ENCODE measurements at places on chromosomes 11 and 22.

- no peak for DNase-seq
Observed at GRCh38 chr11:131907371-131907770, 537.0 kb downstream of the NTM start.

DNA sequence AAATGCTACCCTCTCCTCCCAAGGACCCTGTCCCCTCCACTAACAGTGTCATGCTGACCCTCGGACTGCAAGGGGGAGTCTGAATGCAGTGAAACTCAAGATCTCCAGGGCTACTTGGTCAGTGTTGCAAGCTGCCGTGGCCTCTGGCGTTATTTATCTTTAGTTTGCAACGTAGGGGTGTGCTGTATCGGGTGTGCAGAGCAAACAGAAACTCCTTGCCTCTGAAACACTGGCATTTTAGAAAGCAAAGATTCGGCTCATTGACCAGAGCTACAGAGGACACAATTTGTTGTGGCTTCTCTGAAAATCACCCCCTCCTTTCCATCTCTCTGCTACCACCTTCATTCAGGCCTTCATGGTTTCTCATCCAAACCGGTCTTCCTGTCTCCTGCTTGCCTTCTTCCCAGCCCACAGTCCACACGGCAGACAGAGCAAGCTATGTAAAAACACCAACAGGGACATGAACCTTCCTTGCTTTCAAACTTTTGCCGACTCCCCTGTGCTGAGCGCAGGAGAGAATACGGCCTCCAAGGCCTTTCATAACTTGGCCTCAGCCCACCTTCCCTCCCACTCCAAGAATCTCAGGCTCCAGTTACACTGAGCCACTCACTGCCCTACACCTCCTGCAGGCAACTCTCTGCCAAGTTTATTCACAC lies 14.9 kb downstream of the FZD4 start:
- DNase-seq, result no peak

DNA sequence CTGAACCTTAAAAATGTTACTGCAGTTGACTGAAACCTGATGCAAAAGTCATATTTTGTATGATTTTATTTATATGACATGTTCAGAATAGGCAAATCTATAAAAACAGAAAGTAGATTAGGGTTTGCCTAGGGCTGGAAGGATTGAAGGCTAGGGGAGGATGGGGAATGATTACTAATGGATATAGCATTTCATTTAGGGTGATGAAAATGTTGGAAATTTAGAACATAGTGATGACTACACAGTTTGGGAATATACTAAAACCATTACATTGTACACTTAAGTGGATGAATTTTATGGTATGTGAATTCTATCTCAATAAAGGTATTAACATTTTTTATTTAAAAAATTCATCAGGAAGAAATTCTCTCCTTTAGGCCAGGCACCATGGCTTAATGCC lies 22.9 kb upstream of the PAFAH1B2 start:
- DNase-seq, result no peak

- no peak for DNase-seq
Observed at GRCh38 chr11:134069426-134070341, 812 bp downstream of the JAM3 start.

DNA sequence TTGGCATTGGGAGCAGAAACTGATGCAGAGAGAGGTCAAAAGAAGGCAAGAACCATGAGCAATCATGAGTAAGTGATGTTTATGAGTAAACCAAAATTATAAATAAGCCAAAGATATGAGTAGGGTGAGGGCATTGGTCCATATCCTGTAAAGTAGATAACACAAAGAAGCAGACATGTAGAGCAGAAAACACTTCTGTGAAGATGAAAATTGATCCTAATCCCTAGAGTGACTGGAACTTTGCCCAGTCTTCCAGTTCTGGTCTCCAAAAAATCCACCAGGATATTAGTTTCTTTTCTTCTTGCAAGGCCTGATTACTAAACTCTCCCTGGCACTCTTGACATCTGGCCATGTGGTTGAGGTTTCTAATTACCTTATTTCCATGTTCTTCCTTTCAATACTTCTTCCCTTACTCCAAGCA lies 13.7 kb upstream of the DRD2 start:
- DNase-seq, result no peak

DNA sequence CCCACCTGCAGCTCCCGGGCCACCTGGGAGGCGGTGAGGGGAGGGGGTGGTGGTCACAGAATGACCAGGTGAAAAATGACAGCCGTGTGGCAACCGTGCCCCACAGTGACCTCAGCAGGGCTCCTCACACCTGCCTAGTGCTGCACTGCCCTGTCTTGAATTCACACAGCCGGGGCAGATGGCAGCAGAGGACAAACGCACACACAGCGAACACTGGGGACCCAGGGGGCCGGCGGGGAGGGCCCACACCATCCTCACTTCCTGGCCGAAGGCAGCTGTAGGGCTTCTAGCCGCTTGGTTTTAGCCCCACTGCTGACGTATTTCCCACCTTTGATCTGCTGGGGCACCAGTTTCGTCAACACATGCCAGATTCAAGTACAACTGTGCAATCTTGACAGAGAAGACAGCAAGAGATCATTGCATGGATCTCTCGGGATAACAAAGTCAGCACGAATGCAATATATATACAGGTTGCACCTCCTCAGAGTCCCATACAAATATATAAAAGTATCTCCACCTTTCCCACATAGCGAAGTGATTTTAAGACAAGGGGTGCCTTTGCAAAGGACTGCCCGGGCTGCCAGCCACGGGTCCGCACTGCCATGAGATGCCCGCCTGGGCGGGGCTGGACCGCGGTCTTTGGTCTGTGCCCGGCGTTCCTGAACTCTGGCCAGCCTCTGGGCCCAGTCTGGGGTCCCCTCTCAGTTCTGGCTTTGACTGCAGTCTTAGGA lies 26.9 kb downstream of the TRMU start:
- no peak for DNase-seq

DNA sequence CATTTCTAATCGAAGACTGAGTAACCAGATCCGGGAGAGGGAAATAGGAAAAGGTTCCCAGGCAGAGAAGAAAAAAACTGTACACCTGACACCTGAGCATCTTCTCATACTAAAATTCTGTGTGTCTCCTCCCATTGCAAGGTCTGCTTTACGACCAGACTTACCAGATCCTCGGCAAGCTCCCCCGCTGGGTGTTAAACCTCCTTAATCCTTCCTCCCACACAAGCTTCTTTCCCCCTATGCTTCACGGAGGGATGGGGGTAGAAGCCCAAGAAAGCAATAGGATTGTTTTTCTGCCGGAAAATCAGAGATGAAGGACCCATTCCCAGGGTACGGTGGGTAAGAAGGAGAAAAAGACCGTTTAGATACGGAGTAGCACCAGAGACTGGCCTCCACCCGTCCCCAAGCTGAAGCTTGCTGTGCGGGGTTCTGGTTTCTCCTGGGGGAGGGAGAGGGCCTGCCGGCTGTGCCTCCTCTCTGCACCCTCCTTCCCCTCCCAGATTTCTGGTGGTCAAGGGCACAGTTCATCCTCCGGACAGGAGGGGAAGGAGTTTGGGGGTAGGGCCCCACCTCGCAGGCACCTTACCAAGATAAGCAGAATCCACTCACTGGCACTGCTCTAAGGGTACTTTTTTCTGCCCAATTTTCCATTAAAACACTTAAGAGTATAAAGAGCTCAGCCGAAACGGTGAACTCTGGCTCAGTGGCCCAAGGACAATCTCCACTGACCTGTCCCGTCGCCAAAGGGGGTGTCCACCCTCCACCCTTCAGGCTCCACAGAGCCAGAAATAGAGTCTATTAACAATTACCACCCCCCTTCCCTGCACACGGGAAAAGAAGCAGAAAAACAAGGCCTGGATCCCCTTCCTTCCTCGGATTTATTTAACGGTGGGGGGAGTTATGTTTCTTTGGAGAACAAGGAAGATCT lies 1.2 kb downstream of the TOB2 start:
- no peak for DNase-seq

- DNase-seq, result no peak
Observed at GRCh38 chr11:78350646-78351165, 66.9 kb downstream of the GAB2 start.

DNA sequence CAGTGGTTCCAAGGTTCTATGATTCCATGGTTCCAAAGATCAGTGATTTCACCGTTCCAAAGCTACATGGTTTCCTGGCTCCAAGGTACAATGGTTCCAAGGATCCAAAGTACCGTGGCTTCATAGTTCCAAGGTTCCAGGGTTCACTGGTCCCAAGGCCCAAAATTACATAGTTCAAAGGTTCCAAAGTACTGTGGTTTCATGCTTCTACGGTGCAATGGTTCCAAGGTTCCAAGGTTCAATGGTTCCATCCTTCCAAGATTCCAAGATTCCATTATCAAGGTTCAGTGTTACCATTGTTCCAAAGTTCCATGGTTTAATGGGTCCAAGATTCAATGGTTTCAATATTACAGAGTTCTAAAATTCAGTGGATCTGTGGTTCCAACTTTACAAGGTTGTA lies 43.0 kb upstream of the SEPTIN5 start:
- no peak for DNase-seq

DNA sequence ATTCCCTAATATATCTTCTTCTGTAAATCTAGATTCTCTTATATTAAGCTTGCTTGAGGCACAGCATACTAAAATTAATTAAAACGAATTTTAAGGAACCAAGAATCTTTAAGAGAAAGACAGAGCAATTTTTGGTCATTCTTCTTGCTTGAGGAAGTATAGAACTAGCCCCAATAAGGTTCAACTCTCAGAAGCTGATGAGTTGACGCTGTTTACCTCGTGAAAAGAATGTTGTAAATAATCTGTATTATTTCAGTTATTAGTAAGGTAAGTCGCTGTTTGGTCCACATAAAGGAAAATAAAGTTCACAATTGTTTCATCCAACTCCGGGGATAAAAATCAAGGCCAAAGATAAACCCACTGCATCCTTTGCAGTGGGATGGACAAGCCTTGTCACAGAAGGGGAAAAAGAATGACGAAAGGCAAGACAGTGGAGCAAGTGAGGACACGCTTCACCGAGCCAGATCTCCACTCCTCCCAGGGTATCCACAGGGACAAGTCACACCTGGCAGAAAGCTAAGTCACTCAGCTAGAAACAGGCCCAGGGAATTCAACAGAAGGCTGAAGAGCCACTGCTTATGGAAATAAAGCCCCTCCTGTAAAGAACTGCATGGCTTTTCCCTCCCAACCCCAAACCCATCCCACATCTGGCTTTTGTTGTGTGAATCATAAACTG lies 752 bp downstream of the POU2AF1 start:
- no peak for DNase-seq

GRCh38 chr22:46262449-46263215 lies 511 bp downstream of the PKDREJ start:
- DNase-seq, result no peak

GRCh38 chr11:104043142-104043541 lies 6.7 kb downstream of the DDI1 start:
- DNase-seq, result no peak

DNA sequence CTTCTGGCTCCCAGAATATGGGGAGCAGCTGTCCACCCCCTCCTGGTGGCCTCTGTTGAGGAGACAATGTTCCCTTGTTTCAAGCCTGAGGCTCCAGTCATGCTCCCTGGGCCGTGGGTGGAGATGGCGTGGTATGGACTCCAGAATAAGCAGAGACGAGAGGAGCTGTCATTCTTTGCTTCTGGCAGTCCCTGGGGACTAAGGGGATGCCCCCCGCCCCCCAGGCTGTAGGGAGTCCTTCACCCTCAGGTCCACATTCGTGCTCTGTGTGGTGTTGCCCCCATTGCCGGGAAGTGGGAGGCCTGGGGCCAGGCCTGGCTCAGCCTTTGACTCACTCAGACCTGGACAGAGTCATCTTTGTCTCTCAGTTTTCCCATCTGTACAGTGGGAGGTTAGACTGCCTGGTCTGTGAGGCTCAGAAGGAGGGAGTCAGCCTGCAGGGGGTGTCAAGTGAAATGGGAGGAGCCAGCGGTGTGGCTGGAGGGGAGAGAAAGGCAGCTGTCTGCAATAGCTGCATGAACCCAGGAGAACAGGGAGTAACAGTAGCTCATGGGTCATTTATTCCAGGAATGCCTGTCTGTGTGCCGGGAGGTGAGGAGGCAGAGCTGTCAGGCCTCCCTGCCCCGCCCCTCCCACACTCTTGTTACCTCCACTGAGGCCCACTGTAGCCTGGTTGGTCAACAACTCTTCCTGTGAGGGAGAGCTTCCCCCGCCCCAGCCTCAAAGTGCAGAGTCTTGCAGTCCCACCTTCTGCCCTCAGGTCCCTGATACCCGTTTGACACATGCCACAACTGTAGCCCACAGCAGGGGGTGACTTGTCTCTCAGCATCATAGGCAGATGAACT lies 6.3 kb downstream of the ARHGEF17 start:
- DNase-seq, result no peak

GRCh38 chr22:25669253-25670069 lies 72.5 kb upstream of the MYO18B start:
- DNase-seq, result no peak

DNA sequence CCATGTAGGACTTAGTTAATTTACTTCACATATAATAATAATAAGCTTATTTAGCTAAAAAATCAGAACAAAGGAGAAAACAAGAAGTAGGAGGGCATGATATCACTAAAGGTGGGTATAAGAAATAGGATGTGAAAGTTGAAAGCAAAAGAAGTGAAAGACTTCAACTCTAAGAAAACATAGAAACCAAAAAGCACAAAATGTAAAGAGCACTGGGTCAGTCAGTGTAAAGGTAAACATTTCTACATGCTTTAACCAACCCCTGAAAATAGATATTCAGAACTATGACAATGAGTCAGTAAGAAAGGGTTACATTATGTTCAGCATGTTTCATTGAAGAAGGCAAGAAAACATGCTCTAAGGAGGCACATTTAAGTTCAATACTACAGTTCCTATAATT lies 298.8 kb downstream of the SWAP70 start:
- no peak for DNase-seq

- DNase-seq, result no peak
Observed at GRCh38 chr11:73521621-73522020, 76.3 kb downstream of the FAM168A start.

DNA sequence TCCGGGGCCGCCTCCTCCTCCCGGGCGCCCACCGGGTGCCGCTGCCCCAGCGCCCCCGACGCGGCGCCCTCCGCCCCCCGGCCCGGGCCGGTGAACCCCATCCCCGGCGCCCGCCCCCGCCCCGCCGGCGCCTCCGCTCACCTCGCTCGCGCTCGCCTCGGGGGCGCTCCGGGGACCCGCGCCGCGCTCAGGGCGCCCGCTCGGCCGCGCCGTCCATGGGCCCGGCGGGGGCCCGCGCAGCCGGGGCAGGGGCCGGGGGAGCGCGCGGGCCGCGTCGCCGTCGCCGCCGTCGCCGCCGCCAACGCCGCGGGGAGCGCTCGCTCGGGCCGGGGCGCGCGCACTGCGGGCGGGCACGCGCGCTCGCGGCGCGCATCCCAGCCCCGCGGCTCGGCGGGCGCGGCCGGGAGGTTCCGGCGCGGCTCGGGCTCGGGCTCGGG lies 293 bp downstream of the DUSP8 start:
- DNase-seq, result no peak

GRCh38 chr11:20156280-20156875 lies 3.9 kb downstream of the DBX1 start:
- peak; percentile 40 for DNase-seq

DNA sequence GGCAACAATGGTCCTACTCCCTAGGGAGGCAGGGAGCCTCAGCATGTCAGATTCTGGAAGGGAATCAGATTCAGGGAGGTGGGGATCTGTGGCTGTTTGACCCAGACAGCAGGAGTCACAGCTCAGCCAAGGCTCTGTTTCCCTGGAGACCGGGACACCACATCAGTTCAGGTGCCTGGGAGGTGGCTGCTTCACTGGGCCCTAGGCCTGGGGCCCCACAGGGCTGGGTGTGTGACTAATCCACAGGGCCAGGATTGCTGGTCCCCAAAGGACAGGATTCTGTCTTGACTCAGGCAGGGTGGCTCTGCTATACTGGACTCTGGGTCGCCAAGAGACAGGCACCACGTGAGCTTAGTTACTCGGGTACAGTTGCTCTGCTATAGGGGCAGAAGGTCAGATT lies 3.5 kb upstream of the OR5AN1 start:
- no peak for DNase-seq

GRCh38 chr11:104028476-104029263 lies 7.8 kb upstream of the DDI1 start:
- DNase-seq, result no peak

Data from stimulated activated CD4-positive, alpha-beta T cell treated with anti-CD3 and anti-CD28 coated beads, Interleukin-15, amount 100 ng/mL, for 1 hour (primary cell).